CD14-positive monocyte (primary cell): ENCODE measurements at places on chromosomes 11 and 22.

DNA sequence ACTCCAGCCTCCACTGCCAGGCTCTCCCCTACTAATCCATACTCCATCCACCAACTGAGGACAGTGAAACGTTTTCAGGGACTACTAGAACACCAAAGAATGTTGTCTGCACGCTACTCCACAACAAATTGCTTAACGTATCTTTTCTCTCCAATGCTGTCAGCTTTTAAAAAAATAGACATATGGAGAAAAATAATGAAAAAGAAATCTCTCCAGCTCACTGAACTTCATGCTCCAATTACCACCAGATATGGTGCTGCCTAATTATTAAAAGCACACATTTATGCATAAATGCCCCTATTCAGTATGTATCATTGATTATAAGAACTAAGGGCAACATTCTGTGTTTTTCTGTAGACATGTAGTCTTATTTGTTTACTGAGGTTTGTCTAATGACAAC lies 672.2 kb upstream of the ANO3 start:
- DNase-seq: no peak

GRCh38 chr22:28864878-28865596 lies 18.3 kb upstream of the ZNRF3 start:
- DNase-seq: no peak

DNA sequence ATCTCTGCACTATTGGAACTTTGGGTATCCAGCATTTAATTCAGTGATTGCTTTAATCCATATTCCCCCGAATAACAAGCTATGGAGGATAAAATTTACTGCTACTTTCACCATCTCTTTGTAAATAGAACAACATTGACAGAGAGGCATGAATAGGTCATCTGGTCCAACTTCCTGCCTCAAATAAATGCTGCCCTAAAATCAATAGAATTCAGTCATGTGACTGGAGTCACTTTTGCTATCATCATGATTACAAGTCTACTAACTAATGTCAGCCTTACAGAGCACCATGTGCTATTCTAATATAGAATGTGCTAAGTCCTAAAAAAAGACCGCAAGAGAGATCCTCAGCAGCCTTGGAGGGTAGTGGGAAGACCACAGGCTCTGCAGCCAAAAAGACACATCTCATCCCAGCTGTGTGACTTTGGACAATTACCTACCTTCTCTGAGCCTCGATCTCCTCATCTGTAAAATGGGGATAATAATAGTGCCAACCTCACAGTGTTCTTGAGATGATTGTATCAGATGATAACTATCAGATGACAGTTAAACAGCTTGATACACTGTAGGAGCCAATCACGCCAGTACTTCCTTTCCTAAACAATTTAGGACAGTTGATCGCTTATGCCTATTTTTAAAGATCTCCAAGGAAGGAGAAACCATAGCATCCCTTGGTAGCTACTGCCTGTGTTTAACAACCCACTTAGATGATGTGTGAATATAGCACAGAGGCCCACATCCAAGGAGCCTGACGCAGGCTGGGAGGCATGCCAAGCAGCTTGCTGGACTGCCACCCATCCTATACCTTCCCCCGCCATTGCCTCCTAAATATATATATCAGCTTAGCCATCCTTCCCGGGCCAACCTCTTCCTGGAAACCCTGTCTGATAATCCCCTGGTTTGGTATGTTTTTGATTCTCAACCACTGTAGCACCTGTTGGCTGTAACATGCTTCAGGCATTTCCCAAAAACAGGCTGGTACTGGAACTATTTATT lies 77.3 kb upstream of the PHF21A start:
- no peak for DNase-seq

GRCh38 chr11:124748481-124749343 lies 3.3 kb downstream of the VSIG2 start:
- DNase-seq: peak; percentile 62

DNA sequence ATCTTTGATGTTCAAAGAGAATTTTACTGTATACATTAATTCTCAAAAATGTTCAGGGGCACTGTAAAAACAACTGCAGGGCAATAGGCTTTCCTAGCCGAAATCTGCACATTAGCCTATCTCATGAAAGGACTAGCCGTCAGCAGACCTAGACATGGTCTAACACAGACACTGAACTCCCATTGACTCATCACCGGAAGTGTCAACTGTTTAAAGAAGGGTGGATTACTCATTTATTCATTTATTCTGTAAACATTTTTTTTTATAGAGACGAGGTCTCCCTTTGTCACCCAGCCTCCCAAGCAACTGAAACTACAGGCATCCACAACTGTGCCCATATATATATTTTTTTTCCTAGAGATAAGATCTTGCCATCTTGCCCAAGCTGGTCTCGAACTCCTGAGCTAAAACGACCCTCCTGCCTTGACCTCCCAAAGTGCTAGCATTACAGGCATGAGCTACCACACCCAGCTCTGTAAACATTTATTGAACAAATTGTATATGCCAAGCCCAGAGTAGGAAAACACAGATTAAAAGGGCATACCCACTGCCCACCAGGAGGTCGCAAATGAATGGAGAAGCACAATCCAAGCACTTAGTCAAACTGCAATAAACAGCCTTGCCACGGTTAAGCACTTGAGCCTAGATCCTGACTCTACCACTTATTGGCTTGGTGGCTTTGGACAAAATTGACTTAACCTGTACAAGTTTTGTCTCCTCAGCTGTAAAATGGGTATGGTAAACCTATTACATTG lies 26.6 kb downstream of the RAB30 start:
- no peak for DNase-seq

DNA sequence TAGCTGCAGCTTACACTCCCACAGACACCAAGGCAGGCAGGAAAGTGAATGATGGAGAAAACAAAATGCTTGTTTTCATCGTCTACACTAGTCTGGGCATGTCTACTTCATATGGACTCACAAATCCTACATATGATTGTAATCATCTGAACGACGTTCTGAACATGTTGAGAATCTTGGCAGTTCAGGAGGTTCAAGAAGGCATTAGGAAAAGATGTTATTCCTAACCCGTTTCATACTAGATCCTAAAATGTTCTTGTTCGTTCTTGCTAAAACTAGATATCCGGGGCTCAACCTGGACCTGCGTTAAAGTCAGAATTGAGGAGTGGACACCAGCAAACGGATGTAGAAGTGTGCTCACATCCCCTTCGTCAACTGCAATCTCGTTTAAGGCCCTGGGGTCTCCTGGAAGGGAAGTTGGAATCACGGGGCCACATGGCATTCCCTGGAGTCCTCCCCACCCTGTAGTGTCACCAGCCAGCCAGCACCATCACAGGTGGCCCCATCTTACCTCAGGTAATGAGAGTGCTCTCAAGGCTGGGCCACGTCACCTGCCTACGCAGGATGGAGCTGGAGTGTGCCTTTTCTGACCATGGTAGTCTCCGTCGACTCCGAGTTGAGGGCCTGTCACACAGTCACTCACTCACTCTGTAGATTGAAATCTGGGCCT lies 37.3 kb downstream of the C11orf58 start:
- no peak for DNase-seq

- DNase-seq: no peak
These were observed 96.0 kb upstream of the BDNF start for GRCh38 chr11:27795955-27796861.

DNA sequence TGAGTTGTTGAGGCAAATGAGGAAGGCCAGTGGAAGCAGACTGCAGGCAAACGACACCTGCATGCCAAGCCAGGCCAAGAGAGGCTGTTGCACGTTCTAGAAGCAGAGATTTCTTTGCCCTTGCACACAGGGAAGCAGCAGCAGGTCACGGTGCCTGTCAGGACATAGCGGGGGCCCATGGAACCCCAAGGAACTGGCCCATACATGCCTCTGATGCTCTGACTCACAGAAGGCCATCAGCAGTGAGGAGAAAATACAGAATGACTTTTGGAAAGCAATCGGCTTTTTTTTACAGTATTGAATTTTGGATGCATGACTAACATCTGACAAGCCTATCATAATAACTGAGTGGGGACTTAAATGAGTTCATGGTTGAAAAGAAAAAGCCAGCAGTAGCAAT lies 123.9 kb downstream of the MPPED1 start:
- no peak for DNase-seq

- no peak for DNase-seq
These were observed 5.0 kb downstream of the UQCR10 start for GRCh38 chr22:29772170-29772641.

DNA sequence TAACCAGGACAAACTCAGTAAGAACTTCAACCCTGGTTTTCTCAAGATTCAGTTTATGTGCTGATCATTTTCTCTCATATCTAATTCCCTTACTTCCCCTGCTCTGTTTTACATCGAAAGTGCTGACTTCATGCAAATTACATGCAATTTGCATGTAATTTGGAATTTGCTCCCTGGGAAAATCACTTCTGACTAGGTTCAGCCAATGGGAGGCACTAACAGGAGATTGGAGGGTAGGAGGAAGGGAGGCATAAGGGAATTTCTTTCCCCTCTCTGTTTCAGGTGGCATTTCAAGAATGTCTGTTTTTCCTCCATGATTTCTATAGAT lies 363.3 kb upstream of the CCDC90B start:
- DNase-seq: no peak

DNA sequence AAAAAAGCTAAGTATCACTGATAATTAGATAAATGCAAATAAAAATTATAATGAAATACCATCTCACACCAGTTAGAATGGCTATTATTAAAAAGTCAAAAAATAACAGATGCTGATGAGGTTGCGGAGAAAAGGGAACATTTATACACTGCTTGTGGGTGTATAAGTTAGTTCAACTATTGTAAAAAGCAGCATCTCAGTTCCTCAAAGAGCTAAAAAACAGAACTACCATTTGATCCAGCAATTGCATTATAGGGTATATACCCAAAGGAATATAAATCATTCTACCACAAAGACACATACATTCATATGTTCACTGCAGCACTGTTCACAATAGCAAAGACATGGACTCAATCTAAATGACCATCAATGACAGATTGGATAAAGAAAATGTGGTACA lies 120.3 kb upstream of the ZBED5 start:
- DNase-seq: peak; percentile 18

DNA sequence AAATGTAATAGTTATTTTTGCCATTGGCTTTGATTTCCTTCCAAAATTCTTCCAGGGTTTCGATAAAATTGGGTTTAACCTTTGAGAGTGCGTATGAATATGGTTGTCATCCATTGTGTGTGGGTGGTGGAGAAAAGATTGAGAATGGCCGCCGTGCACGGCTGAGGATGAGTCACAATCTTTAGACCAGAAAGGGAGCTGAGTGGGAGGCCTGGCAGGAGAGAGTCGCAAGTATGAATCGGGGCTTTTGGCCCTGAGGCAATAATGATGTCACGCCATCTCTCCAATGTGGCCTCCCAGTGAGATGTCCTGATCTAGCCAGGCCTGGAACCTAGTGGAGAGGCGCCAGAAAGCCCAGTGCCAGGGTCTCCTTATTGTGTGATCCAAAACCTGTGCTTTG lies 33.1 kb upstream of the SMPD1 start:
- DNase-seq: no peak

- DNase-seq: peak; percentile 73
These were observed at the start of gene IFTAP for GRCh38 chr11:36594316-36594989. TSS of gene IFTAP (plus strand) at chr11:36594502. CDS start at chr11:36610104, 15,602 bp downstream.

- DNase-seq: peak; percentile 70
These were observed 670 bp downstream of the NEFH start for GRCh38 chr22:29480512-29481264.

- DNase-seq: no peak
These were observed 258.8 kb downstream of the SOX6 start for GRCh38 chr11:16097543-16097942.

GRCh38 chr22:36461665-36462649 lies 19.5 kb downstream of the TXN2 start:
- no peak for DNase-seq

- DNase-seq: no peak
These were observed 21.2 kb downstream of the TBRG1 start for GRCh38 chr11:124643605-124644425.

- peak; percentile 28 for DNase-seq
These were observed 816 bp downstream of the PDE3B start for GRCh38 chr11:14644226-14645014.

DNA sequence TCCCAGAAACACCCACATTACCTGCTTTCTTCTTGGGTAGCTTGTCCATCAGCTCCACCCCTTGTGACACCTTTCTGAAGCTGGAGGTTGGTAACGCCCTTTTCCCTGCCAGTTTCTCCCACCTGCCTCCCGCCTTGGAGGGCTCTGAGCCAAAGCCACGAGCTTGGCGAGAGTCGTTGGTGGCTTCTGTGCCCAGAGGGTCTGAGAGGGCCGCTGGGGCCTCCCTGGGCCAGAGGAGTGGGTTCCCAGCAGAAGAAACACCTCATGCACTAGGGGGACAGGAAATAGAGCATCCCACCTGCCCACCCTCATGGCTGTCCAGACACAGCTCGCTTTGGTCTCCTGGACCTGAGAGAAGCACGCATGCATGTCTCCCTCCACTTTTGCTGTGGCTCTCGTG lies 37.9 kb downstream of the B3GAT1 start:
- DNase-seq: no peak

DNA sequence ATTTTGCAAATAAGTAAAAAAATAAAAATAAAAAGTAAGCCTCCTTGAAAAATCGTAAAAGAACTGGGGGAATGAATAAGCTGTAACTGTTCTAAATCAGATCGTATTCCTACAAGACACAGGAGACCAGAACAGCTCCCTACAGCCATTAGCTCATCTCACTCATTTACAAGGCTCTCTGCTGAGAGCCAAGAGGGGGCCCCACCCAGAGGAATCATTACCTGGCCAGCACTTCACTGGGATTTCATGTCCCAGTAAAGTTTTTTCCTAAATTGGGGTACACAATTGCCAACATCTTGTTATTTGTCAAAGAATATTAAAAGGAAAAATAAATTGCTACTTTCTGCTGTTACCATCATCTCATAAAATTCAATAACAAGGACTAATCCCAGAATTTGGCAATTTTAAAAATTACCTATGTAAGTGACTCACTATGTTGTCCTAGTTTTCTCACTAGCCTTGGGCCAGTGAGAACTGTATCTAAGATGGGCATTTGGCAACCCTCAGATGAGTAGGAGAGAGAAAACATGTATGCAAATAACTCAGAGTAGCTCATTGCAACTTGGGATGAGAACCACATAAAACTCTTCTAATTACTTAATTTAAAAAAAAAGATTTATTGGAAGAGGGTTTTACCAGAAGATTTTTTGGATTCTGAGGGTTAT lies 18.4 kb upstream of the SMTN start:
- no peak for DNase-seq

GRCh38 chr11:57901756-57902155 lies 121.9 kb upstream of the OR9Q1 start:
- DNase-seq: no peak
